ENCODE measurements at places on chromosomes 3 and 15. TPM values are rescaled to one million over a fixed set of nuclear protein-coding genes. Genes with fewer than 3 reads are reported as not detected.

The CHDH gene
- 3.9 TPM for total RNA-seq

The WDR76 gene
- total RNA-seq: 12.5 TPM

The VIPR1 gene
- total RNA-seq: 0.46 TPM

The PLA1A gene
- 0.23 TPM for total RNA-seq

The MCTP2 gene
- total RNA-seq: 3.2 TPM

The KCNH8 gene
- 18.0 TPM for total RNA-seq

The BOC gene
- total RNA-seq: 10.4 TPM

Measured in diencephalon (tissue), 1 donor.